ENCODE measurements at places on chromosomes 1 and 21. TPM values are rescaled to one million over a fixed set of nuclear protein-coding genes. Genes with fewer than 3 reads are reported as not detected.
A peak's percentile ranks its signal among the peaks of the same experiment; 100 is the strongest.

- peak; percentile 40 for DNase-seq
These were observed 33.1 kb downstream of the PRDM2 start for GRCh38 chr1:13732971-13733667.

- no peak for DNase-seq
These were observed 16.7 kb upstream of the SPATA6 start for GRCh38 chr1:48488721-48489120.

DNA sequence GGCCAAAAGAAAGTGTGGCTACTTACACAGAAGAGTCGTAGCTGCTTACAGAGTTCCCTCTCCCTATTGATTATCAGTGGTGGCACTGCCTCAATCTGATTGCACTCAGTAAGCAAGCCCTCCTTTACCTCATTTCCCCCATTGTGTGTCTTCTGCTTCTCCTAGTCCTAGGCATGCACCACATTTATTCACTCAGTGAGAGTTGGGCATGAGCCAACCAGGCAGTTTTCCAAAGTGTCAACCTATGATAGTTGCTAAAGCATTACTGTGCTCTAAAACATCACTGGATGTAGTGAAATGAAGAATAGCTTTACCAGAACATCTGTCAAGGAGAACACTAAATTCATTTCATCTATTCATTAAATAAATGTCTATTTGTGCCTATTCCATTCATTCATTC, 19.3 kb downstream of the GJA5 start:
- DNase-seq, result no peak

GRCh38 chr1:224506141-224506814, 71.7 kb upstream of the WDR26 start:
- no peak for DNase-seq

DNA sequence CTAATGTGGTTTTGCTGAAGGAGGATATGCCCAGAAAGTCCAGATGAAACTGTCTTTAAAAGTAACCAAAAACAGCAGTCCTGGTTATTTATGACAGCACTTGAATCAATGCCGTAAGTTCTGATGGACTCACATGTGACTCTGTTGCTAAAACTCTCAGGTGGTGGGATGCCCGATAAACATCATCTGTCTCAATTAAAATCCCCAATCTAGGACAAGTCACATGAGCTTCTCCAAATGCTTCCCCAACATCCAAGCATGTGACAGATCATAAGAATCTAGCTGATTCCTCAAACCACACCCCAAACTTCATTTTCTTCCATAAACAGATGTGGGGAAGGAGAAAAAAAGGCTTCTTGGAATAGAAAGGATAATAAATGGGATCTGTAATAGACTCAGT, 786 bp upstream of the CTSK start:
- DNase-seq, result no peak

- no peak for DNase-seq
These were observed 11.6 kb upstream of the CD34 start for GRCh38 chr1:207922554-207922953.

GRCh38 chr1:195697130-195697529, 911.1 kb downstream of the KCNT2 start:
- DNase-seq, result no peak

DNA sequence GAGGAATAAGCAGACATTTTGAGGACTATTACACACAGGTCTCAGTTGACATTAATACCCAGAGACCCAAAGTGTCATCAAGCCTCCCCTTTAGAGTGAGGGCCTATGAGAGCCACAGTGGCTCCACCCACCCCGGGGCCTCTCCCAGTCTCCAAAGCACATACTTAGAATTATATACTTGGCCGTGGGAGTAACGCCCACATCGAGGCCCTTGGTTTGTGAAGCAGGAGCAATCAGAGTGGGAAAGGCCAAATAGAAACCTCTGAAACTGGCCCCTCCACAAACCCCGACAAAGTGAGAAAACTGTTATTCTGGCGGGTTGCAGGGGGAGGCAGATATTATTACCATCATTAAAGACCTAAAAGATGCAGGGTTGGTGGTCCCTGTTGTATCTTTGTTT, 7.0 kb upstream of the DESI2 start:
- DNase-seq, result no peak

GRCh38 chr1:234212764-234213657, 160.2 kb upstream of the COA6 start:
- peak; percentile 13 for DNase-seq

DNA sequence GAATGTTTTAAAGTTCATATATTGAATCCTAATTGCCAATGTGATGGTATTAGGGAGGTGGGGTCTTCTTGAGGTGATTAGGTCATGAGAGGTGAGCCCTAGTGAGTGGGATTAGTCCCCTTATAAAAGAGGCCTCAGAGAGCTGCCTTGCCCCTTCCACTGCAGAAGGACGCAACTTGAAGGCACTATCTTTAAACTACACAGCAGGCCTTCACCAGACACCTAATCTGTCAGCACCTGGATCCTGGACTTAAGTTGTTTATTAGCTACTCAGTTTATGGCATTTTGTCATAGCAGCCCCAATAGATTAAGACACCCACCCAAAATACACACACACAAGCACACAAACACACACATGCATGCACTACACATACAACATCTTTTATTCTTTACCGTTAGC, 61.4 kb downstream of the DAB1 start:
- no peak for DNase-seq

DNA sequence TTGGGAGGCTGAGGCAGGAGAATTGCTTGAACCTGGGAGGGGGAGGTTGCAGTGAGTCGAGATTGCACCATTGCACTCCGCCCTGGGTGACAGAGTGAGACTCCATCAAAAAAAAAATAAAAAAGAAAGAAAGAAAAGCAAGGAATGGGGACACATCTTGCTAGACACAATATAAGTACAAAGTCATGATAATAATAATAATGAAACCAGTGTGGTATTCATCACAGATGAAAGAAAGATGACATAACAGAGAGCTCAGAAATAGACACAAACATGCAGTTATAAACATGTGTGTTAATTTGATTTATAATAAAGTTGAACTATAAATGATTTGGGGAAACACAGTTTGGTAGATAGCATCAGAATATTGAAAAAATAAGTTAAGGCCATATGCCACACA, 264.1 kb downstream of the SRGAP2C start:
- no peak for DNase-seq

Gene KCNJ15
- polyA plus RNA-seq, result 6.6 TPM

- DNase-seq, result no peak
These were observed 57.6 kb downstream of the DNM3 start for GRCh38 chr1:171898941-171899340.

DNA sequence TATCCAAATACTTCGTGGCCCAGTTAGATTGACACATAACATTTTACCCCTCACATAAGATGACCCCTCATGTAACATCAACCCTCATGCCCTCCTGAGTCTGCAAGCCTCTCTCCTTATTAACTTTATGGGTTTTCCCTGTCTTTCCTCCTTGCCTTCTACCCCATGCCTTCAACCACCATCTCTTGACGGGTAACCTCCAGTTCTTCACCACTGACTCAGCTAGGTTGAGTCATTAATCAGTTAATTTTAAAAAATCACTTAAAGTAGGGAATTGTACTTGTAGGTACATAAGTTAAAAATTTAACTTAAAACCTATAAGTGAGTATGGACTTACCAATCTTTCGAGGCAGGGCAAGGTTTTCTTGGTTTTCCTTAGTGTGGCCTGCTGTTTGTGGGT, 330.7 kb downstream of the CAMTA1 start:
- no peak for DNase-seq
